ENCODE measurements at places on chromosomes 1 and 21.

GRCh38 chr1:18947570-18947969 lies 8.9 kb downstream of the IFFO2 start:
- no peak for DNase-seq

DNA sequence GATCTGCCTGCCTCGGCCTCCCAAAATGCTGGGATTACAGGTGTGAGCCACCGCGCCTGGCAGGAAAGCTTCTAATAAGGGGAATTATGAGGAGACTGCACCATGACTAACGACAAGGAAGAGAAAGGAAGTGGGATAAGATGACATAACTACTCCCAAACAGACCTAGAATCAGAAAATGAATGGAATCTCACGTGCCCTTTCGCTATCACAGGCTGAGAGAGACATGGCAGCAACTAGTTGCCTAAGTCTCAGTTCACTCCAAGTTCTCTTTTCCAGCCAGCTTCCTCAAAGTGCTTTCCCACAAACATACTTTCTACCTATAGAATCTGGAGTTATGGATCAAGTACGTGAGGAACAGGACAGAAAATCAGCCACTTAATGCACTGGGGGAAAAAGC lies 2.0 kb downstream of the PI4KB start:
- DNase-seq, result no peak

DNA sequence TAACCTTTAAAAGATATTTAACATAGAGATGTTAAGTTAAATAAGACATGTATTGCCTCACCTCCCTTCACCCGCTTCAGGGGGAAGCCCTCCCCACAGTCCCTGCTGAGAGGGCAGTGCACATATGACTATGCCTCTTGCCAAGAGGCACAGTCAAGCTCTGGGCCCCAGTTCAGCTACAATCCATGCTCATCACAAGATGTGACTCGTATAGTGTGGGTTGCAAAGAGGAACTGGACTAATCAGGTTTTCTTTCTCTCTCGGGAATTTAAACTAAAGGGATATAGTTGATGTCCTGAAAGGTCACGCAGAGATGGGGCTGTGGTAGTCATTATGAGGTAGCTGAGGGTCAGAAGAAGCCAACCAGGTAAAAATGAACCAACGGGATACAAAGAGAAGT lies 35.6 kb downstream of the LYST start:
- DNase-seq, result peak; percentile 41

- no peak for DNase-seq
Observed at GRCh38 chr1:72235062-72235461, 47.3 kb downstream of the NEGR1 start.

- no peak for DNase-seq
Observed at GRCh38 chr1:2862814-2863647, 61.5 kb upstream of the TTC34 start.

GRCh38 chr1:68811806-68812205 lies 314.9 kb upstream of the DEPDC1 start:
- no peak for DNase-seq

GRCh38 chr1:51627672-51628071 lies 10.8 kb downstream of the OSBPL9 start:
- no peak for DNase-seq

GRCh38 chr1:93817819-93818569 lies 61.0 kb downstream of the DNTTIP2 start:
- DNase-seq, result peak; percentile 18

DNA sequence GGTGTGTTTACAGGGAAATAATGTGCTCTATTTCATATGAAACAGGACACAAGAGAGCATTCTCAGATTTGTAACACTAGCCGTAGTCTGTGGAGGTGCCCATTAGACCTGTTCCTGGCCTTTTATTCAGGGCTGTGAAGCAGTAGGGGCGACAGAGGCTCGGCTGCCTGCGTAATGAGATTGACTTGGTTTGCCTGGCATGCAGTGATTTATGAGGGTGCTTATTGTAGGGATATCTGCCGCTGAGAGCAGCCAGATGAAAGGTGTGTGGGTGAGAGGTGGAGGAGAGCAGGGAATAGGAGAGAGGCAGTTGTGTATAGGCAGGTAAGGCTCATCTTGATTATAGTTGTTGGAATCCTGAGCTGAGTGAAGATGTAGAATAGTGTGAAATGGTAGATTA lies 51.3 kb downstream of the DNAJC6 start:
- DNase-seq, result no peak

DNA sequence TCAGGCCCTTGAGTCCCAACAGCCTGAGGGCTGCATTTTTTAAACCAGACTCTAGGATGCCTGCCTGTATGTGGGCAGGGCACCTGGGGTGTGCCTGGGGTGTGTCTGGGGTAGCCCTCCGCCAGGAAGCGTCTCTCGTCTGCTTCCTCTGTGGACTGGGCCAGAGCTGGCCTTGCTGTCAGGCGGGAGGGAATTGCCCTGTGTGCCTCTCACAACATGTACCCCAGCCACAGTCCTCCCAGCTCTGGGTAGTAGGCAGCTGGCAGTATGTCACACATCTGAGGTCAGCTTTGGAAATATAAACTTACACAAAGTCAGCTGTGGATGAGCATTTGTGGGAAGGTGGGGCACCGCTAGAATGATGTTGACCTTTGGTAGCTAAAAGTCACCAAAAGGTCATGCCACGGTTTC lies 13.0 kb downstream of the TRAF5 start:
- no peak for DNase-seq

GRCh38 chr1:228652116-228652515 lies 83.2 kb upstream of the RHOU start:
- DNase-seq, result no peak

DNA sequence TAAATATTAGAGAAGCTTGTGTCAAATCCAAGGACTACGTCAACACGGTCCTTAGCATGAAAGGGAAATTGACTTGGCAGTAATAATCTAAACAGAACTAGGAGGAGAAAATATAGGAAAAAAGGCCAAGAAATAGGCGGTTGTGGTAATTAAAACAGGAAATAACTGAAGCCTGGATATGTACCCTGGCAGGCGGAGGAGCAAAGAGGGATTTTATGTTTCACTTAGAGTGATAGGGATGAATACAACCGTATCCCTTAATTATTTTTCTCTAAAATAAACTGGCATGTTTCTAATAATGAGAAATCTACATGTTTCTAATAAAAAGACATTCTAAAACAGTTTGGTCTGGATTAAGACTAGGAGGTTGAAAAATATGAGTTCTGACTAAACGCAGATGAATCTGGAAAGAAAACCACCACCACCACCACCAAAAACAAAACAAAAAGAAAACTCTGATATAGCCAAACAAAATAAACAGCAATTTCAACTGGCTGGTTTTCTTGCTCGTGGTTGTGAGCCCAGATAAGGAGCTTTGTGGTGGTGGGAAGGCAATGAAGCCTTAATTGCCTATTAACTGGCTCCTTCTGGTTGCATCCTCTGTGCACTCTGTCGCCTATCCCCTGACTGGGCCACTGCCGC lies 334.2 kb upstream of the SNX7 start:
- no peak for DNase-seq

- DNase-seq, result peak; percentile 20
Observed at GRCh38 chr1:233113009-233113879, 162.8 kb downstream of the NTPCR start.

DNA sequence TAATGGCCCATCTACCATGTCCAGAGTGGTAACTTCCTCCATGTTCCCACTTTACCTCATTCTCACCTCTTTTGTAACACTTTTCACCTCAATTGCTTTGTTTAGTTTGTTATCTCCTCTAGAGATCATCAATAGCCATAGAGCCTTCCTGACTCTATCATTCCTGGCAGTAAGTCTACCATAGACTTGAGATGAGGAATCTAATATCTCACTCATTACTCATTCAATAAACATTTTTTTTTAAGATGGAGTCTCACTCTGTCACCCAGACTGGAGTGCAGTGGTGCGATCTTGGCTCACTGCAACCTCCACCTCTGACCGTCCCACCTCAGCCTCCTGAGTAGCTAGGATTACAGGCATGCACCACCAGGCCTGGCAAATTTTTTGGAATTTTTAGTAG lies 7.1 kb downstream of the NMNAT2 start:
- no peak for DNase-seq

DNA sequence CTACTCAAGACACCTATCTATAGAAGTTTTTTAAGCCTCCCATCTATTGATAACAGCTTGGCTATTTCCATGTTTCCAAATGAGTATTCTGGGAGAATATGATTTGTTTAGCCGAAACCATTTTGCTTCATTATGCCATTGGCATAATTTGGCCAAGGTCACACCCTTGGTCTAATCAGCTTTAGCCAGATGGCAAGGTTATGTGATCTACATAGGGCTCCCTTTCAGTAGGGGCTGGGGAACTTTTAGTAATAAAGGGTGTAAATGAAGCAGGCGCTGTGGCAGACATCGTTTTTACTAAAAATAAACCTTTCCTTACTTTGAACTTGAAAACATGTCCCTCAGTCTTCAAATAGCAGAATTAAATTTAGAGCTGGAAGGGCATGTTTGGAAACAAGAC lies 3.0 kb upstream of the PDC start:
- no peak for DNase-seq

GRCh38 chr1:108063703-108064102 lies 98.7 kb upstream of the VAV3 start:
- no peak for DNase-seq

GRCh38 chr1:114756949-114757454 lies 782 bp downstream of the CSDE1 start:
- peak; percentile 22 for DNase-seq

GRCh38 chr1:235925016-235925415 lies 58.3 kb upstream of the LYST start:
- no peak for DNase-seq

GRCh38 chr1:8352886-8353785 lies 35.2 kb downstream of the SLC45A1 start:
- no peak for DNase-seq

GRCh38 chr1:91078859-91079258 lies 57.0 kb upstream of the ZNF644 start:
- no peak for DNase-seq

DNA sequence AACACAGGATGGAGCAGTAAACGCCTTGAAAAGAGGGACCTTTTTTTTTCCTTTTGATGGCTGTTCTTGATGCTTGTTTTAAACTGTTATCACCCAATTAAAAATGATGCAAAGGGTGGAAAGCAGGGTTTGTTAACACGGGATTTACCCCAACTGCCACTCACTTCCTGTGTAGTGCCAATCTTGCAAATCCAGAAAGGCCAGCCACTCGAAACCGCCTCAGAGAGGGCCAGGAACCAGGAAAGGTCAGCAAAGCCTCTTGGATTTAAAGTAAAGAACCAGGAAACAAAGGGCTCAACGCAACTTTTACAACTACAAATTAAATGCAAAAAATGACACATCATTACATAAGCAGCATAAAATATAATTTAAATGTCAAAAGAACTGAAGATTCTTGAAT lies 347.4 kb downstream of the PDE4B start:
- DNase-seq, result no peak

DNA sequence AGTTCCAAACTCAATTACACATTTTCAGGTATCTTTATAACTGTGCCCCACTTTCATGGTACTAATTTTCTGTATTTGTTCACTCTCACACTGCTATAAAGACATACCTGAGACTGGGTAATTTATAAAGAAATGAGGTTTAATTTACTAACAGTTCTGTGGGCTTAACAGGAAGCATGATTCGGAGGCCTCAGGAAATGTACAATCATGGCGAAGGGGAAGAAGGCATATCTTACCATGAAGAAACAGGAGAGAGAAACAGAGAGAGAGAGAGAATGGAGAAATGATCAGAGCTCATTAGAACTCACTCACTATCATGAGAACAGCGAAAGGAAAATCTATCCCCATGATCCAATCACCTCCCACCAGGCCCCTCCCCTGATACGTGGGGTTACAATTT lies 874.1 kb upstream of the B3GALT2 start:
- no peak for DNase-seq

GRCh38 chr1:1677718-1678580 lies 14.6 kb downstream of the SLC35E2B start:
- peak; percentile 50 for DNase-seq

DNA sequence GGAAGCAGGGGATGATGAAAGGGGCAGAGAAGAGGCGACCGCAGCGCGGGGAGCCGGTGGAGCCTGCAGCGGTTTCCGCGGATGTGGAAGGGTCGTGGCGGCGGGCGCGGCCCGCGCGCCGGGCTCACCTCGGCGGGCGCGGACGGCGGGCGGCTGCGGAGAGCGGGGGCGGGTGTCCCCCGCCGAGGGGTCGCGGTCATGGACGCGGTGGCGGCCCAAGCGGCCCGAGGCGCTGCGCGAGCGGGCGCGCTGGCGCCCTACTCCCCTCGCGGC lies 572 bp downstream of the LPGAT1 start:
- DNase-seq, result no peak

DNA sequence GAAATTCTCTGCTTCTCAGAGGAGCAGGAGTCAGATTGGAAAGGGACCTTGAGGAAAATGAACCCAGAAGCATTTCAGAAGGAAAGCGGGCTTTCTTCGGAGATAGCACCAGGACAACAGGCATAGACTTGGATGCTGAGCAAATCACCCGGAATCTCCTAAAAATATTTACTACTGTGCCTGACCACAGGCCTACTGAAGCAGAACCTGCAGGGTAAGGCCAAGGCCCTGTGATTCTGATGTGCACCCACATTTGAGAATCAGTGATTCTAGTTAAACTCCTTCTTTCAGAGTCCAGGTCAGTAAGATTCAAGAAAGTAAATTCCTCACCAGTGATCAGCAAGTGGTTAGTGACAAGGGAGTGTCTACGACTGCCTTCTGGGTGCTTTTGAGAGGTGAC lies 307.3 kb upstream of the DUSP10 start:
- no peak for DNase-seq

DNA sequence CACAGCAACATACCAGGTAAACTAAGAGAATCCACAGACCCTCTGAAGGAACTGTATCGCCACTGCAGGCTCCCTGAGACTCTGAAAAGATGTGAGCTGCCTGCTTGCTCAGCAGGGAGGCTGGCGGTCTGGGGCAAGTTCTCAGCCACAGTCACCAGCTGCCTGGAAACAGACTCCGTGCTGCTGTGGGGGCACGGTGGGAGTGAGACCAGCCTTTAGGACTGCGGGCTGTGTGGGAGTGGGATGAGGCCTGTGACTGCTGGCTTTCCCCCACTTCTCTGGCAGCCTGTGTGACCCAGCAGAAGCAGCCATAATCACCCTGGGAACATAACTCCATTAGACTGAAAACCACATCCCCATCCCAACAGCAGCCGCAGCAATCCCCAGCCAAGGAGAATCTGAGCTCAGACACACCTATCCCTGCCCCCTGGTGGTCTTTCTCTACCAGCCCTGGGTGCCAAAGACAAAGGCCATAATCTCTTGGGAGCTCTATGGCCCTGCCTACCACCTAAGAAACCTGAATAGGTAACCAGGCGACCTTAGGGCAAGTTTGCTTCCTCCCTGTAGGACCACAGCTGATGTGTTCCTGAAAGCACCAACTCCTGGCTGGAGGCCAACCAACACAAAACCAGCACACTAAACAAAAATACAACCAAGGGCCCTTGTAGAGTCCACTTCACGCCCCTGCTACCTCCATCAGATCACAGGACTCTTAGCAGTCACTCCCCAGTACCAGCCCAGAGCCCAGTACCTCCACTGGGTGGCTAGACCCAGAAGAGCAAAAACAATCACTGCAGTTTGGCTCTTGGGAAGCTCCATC lies 151.5 kb downstream of the SMYD3 start:
- DNase-seq, result no peak

DNA sequence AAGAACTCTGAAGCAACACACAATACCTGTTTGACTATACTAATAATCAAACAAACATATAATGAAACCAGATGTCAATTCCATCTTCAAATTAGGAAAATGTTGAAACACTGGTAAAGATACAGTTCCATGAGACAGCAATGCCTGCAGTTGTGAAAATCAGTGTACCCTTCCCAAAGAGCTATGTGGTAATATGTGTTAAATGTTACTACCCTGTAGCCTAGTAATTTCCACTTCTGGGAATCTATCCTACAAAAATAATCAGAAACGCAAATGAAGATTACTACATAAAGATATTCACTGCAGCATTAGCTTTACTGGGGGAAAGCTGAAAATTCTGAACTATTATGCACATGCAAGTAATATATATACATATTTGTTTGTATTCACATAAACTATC lies 16.9 kb downstream of the GLIS1 start:
- no peak for DNase-seq
